Activated CD8-positive, alpha-beta T cell treated with anti-CD3 and anti-CD28 coated beads, Interleukin-2, amount 10 ng/mL, durations not matched to agents 7 days and 5 days (primary cell): ENCODE measurements at places on chromosomes 1 and 21. TPM values are rescaled to one million over a fixed set of nuclear protein-coding genes. Genes with fewer than 3 reads are reported as not detected.

INAVA gene
- 0.42 TPM for total RNA-seq

GRCh38 chr1:218317061-218317460, 28.1 kb upstream of the TGFB2 start:
- no peak for DNase-seq

DNA sequence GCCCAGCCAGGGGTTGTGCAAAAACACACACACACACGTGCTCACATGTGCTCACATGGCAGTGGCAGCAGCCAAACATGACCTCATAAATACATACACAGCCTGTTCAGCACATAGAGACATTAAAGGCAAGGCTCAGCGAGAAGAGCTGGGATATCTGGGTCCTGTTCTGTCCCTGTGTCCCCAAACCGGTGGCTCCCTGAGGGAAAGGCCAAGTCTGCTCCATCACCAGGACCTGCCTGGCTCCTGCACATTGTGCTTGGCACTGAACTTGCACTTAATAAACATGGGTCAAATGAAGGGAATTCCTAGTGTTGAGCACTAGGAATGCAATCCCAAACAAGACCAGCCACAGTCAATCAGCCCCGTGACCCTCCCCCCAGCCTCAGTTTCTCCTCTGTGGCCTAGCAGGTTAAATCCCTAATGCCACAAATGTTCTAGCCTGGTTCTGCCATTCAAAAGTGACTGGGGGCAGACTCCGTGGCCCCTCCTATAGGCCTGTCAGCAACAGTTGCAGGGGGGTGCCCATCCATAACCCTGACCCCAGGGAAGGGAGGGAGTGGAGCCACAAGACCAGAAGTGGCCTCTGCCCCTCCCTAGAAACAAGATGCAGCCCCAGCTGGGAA, 160.9 kb upstream of the VAMP3 start:
- DNase-seq, result no peak

PPFIA4 gene
- total RNA-seq, result 31.9 TPM

- no peak for DNase-seq
Observed at GRCh38 chr1:97034651-97035050, 313.1 kb downstream of the PTBP2 start.

CDCA8 gene
- 102 TPM for total RNA-seq

RSBN1 gene
- total RNA-seq, result 29.9 TPM

- DNase-seq, result no peak
Observed at GRCh38 chr1:198030682-198031081, 113.5 kb downstream of the LHX9 start.

DNA sequence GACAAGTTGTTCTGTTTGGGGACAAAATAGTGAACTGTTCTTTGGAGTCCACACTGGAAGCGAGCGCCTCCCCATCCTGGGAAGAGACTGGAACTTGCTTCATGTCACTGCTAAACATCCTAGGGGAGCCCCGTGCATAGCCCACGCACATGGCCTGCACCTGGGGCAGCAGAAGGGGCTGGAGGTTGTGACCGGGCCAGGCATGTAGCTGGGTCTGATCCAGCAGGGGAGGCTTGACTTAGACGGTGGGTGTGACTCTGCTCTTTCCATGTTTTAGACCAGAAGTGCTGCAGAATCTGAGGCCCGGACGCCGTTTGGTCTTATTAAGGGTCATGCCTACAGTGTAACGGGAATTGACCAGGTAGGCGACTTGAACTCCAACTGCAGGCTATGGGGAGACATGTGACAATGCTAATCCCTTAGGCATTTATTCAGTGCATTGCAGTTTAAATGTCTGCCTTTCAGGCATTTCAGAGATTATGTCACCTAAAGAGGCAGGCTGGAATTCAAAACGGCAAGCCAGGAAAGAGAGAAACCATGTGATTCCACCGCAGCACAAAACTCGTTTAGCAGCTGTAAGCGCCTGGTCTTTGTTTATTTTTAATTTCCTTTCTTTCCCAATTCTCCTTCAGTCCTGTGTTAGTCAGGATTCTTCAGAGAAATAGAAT, 21.8 kb downstream of the CAPN9 start:
- no peak for DNase-seq

ZNF648 gene
- not detected for total RNA-seq

COA6 gene
- total RNA-seq, result 39.2 TPM
